ENCODE measurements at places on chromosomes 11 and 22. TPM values are rescaled to one million over a fixed set of nuclear protein-coding genes. Genes with fewer than 3 reads are reported as not detected.

The SREBF2 gene
- total RNA-seq = 58.7 TPM

The TMEM86A gene
- 3.9 TPM for total RNA-seq

The BAIAP2L2 gene
- 0.63 TPM for total RNA-seq

The KCNJ1 gene
- total RNA-seq = not detected

GRCh38 chr22:44648085-44648820 is 53.8 kb upstream of the PRR5 start:
- DNase-seq = no peak

DNA sequence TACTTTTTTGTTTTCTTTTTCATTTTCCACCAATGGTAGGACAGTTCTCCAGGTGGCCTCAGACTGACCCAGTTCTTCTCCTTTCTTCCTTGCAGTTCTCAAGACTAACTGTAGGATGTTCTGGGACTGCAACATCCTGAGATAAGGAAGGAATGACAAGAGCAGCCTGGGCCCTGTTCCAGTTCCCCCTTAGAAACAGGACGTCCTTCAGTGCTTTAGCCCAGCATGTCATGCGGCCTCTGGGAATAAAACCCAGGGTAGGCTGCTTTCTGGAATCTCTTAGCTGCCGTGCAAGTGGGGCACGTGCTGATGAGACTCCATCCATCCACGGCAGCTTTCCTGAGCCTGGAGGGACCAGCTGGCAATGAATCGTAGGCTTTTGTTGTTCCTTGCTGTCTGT is 24.0 kb upstream of the CADM1 start:
- DNase-seq = peak; percentile 60

DNA sequence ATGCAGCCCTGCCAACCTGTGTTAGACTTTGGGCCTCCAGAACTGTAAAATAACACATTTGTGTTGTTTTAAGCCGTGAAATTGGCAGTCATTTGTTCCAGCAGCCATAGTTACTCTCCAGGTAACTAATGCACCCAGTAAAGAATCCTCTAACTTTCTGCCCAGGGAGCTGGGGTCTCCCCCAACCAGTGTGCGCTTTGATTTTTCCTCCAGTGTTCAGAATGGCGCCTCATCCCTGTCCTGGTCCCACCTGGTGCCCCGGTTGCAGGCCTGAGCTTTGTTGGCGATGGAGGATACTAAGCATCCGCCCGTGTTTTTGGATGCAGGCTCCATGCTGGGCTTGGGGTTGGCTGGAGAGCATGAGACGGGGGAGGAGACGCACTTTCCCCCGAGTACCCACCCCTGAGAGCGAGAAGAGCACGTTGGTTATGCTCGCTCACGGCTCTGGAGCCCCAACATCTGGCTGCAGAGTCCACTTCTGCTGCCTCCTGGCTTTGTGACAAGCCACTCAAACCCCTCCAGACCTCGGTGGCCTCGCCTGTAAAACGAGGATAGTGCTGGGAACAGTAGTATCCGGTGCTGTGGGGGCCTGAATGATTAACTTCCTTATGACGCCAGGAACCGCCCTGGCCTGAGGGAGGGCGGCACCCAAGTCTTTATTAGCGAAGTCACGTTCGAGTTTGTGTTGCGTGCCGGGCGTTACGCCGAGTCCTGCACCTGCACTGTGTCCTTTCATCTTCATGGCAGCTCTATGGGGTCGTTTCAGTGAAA is 25.8 kb downstream of the MRGPRD start:
- peak; percentile 63 for DNase-seq

DNA sequence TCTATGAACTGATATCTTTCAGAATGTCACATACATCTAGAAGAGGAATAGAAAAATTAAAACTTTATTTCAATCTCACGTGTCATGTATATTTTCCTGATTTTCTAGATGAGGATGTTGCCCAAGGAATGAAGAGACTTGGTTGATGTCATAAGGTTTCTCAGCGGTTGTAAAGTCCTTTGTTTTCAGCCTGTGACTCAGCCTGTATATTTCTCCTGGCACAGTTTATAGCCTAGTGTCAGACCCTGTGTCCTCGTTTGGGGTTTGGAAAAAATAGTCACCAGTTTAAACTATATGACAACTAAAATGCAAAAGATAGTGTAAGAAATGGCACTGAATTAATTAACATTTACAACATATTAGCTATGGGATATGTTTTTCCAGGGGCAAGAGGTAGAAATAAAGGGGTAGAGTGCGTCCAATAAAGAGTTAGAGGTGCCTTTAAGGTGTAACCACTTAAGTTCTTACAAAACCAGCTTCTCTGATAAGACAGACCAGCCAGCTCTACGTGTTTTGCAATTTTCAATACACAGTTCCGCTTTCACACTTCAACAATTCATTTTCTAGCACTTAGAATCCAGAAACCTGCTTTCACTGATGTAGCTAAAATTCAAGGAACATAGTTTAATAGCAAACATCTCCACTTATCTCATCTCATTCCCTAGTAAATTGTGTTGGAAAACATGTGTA is 1432.6 kb upstream of the TENM4 start:
- no peak for DNase-seq

GRCh38 chr11:75200051-75200450 is 40.5 kb upstream of the TPBGL start:
- DNase-seq = peak; percentile 49

- DNase-seq = peak; percentile 16
Observed at GRCh38 chr11:117181586-117182550, 3.3 kb downstream of the SIDT2 start.

DNA sequence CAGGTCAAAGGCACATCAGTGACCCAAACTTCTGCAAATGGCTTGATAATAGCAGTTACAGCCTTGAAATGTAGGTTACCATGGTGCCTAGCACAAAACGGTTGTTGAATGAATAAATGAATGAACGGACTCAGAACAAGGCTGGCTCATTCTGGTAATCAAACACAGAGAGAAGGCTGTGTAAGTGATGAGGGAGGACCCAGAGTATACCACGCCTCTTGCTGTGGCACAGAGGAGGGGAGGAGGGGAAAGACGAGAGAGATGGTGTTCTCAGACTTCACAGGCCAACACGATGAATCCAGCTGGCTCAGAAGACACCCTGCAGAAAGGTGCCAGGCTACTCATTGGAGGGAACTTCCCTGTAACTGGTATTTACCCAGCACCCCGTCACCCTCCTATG is 38.3 kb downstream of the PC start:
- no peak for DNase-seq

DNA sequence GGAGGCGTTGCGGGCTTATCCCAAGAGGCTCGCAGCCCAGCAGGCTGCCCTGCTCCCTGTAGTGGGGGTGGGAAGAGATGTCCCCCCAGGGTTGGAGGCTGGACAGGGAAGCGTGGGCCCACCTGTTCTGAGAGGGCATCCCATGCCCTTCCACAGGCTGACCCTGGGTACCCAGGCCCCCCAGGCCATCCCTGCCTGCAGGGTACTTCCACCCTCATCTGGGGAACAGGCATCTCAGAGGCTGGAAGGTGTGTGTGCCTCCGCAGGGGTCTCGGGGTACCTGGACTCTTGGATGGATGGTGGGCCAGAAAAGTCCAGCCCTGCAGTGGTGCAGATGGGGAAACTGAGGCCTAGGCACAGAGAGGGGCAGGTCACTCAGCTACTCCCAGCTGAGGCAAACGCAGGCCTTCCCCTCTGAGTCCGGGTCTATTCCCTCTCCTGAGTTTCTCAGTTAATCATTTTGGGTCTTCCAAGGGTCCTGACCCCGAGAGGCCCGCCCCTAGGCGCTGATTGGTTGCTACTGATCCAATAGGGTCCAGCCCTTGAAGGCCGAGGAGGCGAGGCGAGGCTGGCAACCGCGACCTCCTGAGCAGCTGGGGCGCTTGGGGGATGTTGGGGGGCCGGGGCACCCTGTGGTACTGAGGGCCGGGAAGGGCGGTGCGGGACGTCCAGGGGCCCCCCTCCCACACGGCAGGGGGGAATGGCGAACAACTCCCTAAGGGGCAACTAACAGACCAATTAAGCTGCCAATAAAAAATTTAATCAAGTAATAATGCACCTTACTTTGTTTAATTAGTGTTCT is 23.8 kb downstream of the FLRT1 start:
- no peak for DNase-seq

DNA sequence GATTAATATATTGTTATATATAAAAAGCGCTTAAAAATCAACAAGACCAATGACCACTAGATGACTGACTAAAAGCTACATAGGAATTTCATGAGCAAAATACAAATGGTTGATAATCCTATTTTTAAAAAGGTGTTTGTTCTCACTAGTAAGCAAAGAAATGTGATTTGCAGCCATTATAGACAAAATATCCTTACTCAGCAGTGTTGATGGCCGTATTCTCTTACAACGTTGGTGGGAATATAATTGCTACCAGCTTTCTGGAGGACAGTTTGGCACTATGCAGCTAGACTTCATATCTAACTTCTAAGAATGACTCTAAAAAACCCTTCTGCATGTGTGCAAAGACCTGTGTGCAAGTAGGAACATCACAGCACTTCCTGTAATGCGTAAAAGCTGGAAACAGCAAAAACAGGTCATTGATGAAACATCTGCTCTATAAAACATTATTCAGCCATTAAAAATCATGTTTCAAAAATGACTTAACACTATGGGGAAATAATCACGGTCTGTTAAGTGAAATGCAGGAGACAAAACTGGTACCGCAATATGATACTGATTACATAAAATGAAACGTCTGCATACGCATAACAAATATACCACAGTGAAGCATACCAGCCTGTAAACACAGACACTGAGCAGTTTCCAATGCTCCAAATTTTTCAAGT is 70.1 kb upstream of the LINC01488 start:
- DNase-seq = no peak

DNA sequence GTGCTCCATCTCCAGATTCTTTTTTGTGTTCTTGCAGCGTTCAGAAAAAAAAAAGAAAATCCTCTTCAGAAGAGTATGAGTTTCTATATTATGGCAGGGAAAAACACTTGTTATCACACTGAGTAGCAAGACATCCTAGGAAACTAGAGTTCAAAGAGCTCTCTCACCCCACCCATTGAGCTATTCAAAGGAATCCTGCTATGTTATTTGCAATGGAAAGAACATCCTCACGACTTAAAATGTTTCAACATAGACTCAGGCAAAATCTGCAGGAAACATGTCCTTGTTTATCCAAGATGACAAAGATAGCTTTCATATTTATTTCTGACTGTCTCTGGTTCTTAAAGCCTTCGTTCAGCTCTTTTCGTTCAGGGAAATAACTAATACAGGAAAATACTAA is 331.6 kb upstream of the ANO5 start:
- DNase-seq = no peak

GRCh38 chr11:69048031-69048693 is 570 bp upstream of the TPCN2 start:
- DNase-seq = no peak

- DNase-seq = no peak
Observed at GRCh38 chr11:95711945-95712221, 77.7 kb downstream of the FAM76B start.

DNA sequence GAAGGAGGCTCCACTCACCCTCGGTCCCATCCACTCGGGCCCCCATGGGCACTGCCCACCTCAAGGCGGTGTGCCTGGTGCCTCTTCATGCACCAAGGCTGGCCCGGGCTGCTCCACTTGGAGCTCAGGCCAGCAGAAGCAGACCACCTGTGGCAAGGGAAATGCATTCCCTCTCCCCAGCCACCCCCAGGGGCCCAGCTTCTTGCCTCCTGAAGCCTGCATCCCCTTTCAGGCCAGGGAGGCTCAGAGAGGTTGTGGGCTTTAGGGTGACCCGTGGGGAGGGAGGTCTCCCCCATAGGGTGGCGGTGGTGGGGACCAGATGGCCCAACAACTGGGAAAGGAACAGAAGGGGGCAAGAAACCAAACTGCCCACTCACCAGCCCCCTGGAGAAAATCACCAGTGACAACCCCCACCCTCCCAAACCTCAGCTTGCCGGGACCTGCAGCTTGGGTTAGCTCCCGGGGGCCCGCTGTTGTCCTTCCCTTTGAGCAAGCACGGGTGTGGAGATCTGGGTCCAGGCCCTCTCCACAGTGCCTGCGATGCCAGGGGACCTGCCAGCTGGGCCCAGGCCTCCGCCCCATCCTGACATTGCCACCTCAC is 8.4 kb downstream of the CBX6 start:
- no peak for DNase-seq

DNA sequence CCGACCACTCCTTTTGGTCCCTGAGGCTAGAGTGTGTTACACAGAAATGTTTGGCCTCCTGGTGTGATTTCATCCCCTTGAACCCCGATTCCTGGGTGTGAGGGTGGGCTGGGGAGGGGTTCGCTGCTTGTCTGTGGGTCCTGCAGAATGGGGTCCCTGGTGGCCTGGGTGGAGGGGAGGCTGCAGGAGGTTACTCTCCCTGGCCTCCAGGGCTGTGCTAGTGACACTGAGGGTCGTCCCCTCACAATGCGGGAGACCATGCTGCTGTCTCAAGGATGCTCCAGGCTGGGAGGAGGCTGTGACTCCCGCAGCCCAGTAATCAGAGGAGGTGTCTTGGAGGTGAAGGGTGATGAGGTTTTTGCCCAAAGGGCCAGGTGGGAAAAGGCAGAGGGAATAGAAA is 17.0 kb upstream of the OMP start:
- DNase-seq = no peak

DNA sequence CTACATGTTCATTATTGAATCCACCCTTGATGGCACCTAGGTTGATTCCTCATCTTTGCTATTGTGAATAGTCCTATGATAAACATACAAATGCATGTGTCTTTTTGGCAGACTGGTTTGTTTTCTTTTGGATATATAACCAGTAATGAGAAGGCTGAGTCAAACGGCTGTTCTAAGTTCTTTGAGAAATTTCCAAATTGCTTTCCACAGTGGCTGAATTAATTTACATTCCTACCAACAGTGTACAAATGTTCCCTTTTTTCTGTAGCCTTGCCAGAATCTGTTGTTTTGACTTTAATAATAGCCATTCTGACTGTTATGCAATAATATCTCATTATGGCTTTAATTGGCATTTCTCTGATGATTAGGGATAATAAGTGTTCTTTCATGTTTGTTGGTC is 184.9 kb downstream of the CASP12 start:
- no peak for DNase-seq

- DNase-seq = no peak
Observed at GRCh38 chr11:105937331-105937730, 84.7 kb downstream of the MSANTD4 start.

Measured in left cardiac atrium (tissue), 4 donors.